ENCODE measurements at places on chromosomes 7 and 10.

DNA sequence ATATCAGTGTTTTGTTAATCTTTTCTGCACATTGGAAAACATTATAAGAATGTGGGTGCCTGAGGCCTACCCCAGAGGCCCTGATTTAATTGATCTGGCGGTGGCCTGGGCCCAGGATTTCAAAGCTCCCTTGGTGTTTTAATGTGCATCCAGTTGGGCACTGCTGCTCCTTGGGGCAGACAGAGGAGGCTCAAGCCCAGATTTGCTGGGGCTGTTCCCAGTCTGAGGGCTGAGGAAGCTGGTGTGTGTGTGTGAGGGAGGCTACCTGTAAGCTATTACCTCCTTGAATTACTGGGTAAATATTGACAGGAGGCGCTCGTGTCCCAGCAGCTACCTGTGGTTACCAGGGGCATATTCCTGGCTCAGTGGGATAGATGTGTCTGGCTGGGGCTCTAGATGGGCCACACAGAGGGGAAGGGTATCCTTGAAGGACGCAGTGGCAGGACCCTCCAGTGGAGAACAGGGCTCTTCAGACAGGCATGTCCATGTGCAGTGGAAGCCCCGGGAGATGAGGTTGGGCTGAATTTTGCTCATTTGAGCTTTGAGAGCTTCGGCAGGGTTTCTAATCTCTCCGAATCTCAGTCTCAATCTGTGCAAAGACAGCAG is 975.4 kb upstream of the ZNF722 start:
- DNase-seq = no peak

DNA sequence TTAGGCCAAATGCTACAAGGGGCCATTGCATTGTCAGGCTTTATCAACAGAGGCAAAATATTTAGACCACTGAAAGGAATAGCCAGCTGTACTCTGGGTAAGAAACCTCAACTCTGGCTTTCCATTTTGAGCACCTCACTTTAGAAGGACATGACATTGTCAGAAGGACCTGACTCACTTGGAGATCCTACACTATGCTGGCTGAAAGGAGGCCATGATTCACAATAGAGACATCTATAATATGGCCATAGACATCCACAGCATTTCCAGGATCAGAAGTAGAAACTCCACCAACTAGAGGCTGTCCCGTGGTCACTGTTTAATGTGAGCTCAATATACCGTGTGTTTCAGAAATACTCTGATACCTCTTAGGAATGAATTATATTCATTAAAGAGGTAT is 140.9 kb downstream of the BTAF1 start:
- DNase-seq = no peak

GRCh38 chr10:72612203-72612826 is 13.6 kb downstream of the MICU1 start:
- DNase-seq = no peak

- DNase-seq = no peak
Measured at GRCh38 chr10:2933924-2934323, 133.4 kb upstream of the PFKP start.

DNA sequence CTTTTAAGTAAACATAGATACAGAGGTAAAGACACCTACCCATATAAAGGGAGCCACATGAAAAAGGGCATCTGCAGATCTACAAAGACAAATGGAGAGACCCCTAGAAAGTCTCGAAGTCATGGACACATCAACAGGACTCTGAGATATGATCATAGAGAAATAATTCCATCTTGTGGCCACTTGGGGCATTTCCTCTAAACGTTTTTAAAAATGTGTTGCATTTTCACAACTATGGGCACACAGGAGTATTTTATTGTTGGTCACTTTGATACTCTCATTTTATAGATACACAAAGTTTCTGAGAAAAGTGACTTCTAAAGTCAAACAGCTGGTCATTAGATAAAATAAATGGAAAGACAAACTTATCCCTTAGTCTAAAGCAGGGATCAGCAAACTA is 87.1 kb downstream of the CRTAC1 start:
- DNase-seq = no peak

- no peak for DNase-seq
Measured at GRCh38 chr10:100886521-100886920, 26.2 kb upstream of the SLF2 start.

- no peak for DNase-seq
Measured at GRCh38 chr7:154910977-154911376, 91.9 kb downstream of the PAXIP1 start.

GRCh38 chr10:1121271-1121970 is 65.2 kb downstream of the WDR37 start:
- no peak for DNase-seq

- no peak for DNase-seq
Measured at GRCh38 chr7:54116956-54117355, 425.2 kb upstream of the VSTM2A start.

DNA sequence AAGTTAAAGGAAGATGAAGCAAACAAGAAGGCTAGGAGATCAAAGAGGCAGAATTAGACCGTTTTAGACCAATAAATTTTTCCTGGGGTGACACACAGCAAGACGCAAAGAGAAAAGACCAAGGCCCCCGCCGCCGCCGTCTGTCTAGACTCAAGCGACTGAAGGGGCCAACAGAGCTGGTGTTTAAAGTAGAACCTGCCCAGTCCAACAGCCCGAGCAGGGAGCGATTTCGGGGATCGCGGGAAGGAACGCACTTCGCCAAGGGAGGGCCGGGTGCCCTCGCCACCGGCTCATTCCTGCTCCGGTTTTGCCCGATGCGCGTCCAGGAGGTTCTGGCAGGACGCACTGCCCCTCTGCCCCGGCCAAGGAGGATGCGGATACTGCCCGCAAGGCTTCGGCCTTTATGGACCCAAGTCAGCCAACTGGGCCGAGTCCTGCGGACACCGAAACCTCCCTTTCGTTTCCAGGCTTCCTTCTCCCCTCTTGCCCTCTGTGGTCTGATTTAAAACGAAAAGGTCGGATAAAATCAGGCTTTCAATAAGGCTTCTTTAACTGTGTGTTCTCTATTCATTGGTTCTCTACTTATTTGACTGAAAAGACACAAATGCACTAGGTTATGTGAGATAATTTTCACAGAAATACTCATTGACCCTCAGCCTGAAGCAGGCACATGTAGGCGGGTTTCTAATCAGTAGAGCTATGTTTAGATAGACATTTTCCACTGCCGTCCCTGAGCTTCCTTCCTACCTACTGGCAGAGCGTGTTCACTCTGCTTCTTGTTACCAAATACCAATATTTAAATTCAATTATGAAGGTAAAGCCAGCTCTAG is 2.2 kb upstream of the HOXA7 start:
- no peak for DNase-seq

DNA sequence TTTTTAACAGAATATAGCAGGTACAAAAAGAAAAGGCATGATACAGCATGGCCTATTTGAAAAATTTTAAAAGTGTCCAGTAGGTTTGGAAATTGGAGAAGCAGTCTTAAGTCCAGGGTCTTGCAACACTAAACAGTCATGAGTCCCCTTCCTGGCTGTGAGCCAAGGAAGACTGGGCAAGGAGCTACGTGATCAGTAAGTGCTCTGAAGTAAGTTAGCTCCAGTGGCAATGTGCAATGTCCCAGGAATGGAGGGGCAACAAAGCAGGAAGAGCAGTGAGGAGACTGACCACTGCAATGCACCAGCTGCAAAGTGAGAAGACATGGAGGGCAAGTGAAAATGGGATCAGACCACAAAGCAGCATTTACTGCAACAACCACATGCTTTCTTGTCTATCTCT is 72.9 kb upstream of the GRID1 start:
- no peak for DNase-seq

DNA sequence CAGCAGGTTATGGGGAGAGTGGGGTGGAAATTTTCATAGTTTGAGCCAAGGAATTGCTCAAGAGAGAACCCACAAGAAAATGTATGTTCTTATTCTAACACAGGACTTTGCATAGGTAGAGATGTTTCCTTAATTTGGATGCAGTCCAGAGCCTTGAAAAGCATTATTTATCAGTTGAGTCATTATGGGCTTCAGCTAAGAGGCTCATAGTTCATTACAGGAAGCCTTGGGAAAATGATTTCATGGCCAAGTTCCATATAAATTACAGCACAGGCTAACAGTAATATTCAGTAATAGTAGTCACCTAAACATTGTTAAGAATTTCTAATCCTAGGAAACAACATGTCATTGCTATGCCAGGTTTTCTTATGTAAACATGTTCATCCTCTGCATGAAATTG is 131.1 kb upstream of the PTPRZ1 start:
- DNase-seq = no peak

DNA sequence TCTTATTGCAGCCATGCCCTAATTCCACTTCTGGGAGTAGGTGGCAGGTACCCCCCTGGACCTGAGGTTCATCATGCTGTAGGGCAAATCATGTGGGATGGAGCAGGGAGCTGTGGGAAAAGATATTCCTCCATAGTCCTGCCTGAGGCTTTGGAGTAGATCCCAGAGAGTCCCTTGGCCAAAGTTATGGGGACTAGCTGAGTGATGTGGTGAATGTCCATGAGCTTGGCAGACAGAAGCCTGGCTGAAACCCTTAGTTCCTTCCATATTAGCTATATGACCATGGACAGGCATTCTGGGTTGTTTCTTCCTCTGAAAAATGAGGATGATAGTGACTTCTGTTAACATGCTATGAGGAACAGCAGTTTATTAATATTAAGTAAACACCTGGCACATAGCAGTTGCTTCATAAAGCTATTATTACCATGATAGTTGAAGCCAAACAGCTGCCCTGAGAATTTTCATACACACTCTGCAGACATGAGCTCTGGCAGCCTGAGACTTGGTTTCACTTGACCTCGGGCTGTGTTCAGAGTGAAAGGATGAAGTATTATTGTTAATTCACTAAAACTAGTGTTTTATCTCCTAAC is 15.0 kb upstream of the IMPDH1 start:
- DNase-seq = no peak

DNA sequence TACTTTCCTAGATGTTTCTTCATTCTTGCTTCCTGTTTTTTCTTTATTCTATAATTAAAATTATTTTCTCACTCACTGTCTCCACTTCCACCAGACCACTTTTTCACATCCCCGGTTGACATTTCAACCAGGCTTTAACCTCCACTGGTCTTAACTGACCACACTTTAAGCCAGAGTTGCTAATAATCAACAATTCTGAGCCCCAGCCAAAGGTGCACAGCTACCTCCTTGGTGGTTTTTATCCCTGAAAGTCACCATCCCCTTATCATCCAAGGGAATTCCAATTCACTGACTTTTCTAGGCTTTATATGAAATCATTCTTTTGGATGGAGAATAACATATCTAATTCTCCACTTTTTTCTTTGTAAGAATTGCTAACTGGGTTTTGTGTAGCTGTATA is 138.9 kb downstream of the FRMD4A start:
- no peak for DNase-seq

GRCh38 chr10:113126229-113127201 is 176.5 kb downstream of the TCF7L2 start:
- peak; percentile 4 for DNase-seq

DNA sequence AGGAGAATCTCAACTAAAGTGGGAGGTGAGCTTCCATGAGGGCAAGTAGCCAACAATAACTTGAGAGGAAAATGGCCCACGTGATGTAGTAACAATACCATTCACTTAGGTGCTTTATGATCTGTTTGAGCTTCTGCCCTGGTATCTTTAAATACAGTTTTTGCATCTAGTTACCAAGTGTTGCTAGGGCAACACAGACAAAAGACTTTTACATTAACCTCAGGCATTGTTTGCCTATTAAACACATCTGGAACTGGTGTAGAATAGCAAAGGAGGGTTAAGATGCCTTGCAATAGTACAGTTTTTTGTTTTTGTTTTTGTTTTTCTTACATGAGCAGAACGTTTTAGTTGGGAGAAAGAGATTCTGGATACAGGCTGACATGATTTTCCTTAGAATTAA is 97.7 kb upstream of the MTPN start:
- DNase-seq = no peak

All from activated gamma-delta T cell treated with anti-CD3 and anti-CD28 coated beads, Interleukin-2, amount 50 U/mL, for 16 hours (primary cell).